ENCODE measurements at places on chromosomes 2 and 18.

- no peak for DNase-seq
Measured at GRCh38 chr2:231378026-231378722, 17.3 kb upstream of the B3GNT7 start.

DNA sequence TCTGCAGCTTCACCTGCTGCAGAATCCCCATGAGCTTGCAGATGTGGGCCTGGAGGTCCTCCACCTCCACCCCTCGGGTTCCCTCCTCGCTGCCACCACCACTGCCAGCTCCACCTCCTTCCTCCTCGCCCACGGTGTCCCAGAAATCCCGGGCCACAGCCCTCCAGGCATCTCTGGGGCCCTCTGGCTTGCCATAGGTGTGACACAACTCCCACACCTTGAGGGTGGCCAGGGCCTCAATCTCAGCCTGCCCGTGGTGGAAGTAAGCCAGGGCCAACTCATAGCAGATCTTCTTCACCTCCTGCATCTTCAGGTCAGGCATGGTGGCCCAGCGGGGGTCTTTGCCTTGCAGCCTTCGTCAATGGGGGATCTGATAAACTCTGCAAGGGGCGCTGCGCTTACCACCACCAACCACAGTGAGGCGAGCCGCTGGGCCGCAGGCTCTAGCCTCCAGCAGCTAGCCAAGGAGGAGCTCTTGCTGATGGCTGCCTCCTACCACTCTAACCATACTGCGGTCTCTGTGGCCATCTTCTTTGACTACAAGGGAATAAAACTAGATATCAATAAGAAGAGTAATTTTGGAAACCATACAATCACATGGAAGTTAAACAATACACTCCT, 36.1 kb upstream of the ANKRD62 start:
- DNase-seq, result no peak

DNA sequence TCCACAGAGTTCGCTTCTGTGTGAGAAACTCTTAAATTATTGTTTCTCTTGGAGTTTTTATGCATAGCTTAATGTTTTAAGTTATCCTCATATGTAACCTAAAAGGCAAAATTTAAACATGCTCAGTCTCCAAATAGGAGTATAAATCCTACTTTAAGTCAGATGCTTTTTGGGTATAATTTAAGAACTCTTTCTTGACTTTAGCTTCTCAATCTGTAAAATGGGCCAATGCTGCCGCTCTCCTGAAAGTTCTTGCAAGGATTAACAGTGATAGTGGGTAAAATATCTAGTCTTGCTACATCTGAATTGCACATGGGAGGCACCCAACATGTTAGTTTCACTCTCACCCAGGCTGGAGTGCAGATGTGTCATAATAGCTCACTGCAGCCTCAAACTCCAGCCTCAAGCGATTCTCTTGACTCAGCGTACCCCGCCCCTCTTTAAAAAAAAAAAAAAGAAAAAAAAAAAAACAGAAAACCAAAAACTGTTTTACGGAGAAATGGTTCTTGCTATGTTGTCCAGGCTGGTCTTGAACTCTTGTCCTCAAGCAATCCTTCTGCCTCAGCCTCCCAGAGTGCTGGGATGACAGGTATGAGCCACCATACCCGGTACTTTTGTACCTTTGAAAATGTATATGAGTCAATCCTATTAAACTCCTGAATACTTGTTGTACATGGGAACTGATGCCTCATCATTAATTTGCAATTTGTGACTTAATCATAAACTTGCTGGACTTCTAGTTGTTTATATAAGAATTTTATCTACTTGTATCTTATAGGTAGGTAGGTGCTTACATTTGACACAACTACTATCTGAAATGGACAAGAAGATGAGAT, 1.8 kb downstream of the FBXO48 start:
- no peak for DNase-seq

GRCh38 chr2:200695191-200695590, 109.4 kb downstream of the AOX1 start:
- DNase-seq, result no peak

GRCh38 chr2:28692411-28692810, 59.2 kb upstream of the PPP1CB start:
- DNase-seq, result no peak

- DNase-seq, result no peak
Measured at GRCh38 chr2:10300997-10301940, 1.4 kb upstream of the HPCAL1 start.

DNA sequence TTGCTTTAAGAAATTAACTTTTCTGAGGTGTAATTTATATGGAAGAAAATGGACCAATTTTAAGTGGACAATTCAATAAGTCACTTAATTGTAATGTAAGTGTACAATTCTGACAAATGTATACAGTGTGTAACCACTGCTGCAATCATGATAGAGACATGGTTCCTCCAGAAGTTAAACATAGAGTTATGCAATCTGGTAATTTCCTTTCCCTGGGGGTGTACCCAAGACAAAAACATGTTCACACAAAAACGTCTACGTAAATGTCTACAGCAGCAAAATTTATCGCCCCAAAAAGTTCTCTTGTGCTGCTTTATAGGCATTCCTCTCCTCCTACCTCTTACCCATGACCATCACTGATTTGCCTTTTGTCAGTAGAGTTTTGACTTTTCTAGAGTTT, 141.5 kb downstream of the AQP4 start:
- no peak for DNase-seq

DNA sequence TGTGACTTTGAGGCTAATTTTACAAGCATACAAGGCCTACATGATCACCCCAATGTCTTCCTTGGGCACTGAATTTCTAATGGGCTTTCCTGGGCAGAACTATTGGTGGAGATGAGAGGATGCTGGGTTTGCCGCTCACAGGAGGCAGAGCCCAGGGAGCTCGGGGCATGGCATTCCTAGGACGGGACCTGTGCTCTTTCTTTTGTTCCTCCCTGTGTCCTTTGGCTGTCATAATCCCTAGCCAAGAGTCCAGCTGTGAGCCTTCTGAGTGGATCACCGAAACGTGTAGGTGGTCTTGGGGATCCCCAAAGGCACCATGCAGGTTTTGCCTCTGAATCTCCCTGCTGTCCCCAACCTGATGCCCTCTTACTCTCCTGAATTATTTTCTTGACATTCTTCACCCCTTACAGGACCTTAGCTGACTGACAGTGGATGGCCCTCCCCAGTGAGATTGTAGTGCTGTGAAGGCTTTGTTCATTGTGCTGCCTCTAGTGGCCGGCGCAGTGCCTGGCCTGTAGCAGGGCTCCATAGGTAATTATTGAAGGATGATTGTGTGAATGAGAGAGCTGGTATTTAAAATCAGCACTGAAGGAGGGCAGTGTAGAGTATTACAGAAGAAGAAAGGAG, 221.9 kb downstream of the ZNF407 start:
- DNase-seq, result no peak

- no peak for DNase-seq
Measured at GRCh38 chr2:64700133-64700809, 46.6 kb upstream of the SERTAD2 start.

- DNase-seq, result no peak
Measured at GRCh38 chr2:12325806-12326205, 390.9 kb upstream of the TRIB2 start.

DNA sequence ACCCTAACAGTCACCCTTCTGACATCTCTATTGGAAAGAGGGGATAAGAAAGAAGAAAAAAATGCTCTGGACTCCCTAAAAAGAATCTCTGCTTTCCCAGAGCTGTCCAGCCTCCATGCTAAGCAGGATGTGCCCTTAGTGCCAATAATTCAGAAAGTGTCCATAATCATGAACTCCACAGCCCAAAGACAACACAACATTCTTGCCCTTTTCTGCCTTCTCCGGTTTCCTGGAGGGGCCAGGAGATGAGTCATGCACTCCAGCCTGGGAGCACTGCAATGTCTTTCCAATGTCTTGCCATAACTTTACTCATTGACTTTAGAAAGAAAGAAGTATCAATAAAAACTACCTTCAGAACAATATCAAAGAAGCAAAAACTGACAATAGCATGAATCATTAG, 44.0 kb downstream of the KLF7 start:
- DNase-seq, result no peak

- DNase-seq, result no peak
Measured at GRCh38 chr2:152452256-152452973, 117.4 kb downstream of the FMNL2 start.

GRCh38 chr2:68653034-68653433, 9.7 kb downstream of the PROKR1 start:
- DNase-seq, result no peak

- DNase-seq, result no peak
Measured at GRCh38 chr2:118097657-118098056, 9.4 kb downstream of the INSIG2 start.

GRCh38 chr2:70822843-70823242, 2.4 kb upstream of the CLEC4F start:
- DNase-seq, result no peak

DNA sequence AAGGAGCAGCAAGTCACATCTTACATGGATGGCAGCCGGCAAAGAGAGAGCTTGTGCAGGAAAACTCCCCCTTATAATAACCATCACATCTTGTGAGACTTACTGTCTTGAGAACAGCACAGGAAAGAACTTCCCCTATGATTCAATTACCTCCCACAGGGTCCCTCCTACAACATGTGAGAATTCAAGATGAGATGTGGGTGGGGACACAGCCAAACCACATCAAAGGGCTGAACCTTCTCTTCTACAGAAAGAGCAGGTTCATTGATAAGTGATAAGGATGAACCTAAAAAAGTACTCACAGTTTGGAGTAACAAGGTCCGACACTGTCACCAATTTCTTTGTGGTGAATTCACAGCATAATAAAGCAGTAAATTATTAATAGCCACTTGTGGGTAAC, 422.2 kb upstream of the FSIP2 start:
- no peak for DNase-seq

- DNase-seq, result no peak
Measured at GRCh38 chr2:28620291-28620793, 124.5 kb downstream of the PLB1 start.

DNA sequence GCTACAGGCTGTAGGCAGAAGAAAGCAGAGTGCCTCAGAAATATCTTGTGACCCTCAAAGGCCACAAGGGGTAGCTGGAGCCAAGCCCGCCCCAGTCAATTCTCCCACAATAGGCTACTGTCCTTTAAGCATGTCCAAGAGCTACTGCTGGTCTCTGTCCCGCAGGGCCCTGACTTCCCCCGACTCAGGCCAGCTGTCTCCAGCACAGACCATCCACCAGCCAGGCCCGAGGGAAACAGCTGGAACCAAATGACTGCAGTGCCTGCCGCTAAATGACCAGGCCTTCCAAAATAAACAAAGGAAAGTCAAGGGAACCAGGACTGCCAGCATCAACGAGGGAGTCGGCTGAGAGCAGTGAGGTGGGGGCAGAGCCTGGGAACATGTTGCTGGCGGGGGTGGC, 36.7 kb downstream of the MCFD2 start:
- DNase-seq, result no peak

GRCh38 chr2:229342376-229342775, 71.3 kb upstream of the PID1 start:
- peak; percentile 12 for DNase-seq

DNA sequence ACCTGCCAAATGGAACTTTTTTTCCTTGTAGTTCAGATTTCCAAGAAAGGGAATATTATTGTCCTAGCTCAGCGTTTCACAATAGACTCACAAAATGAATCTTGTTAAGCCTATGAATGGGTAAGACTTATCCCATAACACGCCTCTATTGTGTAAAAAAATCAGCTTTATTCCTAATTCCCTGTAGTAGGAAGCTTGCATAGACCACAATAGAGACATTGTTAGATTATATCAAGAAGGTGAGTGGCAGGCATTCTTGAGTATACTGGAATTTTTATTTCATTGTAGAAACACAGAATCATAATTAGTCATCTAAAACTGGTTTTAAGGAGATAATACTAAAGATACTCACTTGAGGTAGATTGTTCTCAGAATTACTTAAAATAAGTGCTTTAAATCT, 46.5 kb upstream of the SLC30A6 start:
- no peak for DNase-seq

- DNase-seq, result no peak
Measured at GRCh38 chr2:168671932-168672331, 130.5 kb upstream of the NOSTRIN start.

DNA sequence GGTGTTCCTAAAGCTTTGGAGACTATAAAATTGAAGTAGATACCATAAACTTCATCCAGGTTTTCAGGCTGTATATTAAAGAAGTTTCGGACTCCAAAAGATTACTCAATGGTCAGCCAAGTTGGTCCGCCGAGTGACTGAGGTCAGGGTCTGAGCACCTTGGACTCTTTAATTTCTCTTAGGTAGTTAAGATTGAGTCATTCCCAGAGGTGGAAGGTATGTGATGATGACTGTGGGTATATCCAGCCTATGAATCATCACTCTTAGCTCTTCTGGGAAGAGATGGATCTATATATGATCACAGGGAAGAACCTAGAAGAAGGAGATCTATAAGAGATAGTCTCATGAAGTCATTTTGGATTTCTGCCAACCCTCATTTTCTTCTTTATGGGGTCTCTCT, 3.3 kb downstream of the ITGA6 start:
- DNase-seq, result no peak

DNA sequence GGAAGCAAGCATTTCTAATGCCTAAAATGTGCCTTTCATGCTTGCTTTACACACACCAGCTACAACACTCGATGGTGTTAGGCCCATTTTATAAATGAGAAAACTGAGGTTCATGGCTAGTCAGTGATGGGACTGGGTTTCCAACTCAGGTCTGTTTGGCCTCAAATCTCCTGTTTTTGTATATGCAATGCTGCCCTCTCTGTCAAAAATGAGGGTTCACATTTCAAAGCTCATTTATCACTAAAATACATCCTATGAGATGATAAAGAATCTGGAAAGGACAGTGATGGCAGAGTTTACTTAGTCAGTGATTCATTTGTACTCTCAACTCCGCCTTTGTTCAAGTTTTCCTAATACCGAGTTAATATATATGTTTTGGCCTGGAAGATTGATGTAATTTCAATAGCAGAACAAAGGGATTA, 92.3 kb downstream of the KCTD1 start:
- no peak for DNase-seq

DNA sequence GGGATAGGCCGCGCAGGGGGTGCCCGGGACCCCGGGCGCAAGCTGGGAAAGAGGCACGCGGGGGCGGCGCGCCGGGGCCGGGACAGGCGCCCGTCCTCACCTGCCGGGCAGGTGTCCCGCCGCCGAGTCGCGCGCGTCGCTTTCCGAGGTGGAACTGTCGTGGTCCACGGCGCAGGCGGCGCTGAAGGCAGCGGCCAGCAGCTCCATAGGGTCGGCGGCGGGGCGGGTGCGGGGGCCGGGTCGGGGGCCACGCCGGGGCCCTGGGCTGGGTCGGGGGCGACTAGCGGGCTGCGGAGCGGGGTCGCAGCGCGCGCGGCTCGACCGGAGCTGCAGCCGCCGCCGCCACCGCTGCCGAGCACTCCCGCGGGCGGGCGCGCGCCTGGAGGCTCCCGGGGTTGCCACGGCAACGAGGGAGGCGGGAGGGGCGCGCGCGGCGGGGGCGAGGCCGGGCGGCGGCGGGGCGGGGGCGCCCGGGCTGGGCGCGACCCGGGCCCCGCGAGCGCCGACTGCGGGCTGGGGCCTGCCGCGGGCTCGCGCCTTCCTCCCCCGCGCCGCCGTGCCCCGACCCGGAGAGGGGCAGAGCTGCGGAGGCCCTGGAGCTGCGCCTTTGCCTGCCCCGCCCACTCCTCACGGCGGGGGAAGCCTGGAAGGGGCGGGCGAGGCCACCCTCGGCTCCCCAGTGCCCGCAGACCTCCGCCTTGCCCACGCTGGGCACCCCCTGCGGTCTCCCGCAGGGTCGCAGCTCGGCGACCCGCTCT, 57.9 kb downstream of the SNORC start:
- DNase-seq, result no peak

- DNase-seq, result no peak
Measured at GRCh38 chr2:196404276-196404675, 232.9 kb upstream of the STK17B start.
